NB4 (cell line): ENCODE measurements at places on chromosomes 16 and 17.
A peak's percentile ranks its signal among the peaks of the same experiment; 100 is the strongest.

DNA sequence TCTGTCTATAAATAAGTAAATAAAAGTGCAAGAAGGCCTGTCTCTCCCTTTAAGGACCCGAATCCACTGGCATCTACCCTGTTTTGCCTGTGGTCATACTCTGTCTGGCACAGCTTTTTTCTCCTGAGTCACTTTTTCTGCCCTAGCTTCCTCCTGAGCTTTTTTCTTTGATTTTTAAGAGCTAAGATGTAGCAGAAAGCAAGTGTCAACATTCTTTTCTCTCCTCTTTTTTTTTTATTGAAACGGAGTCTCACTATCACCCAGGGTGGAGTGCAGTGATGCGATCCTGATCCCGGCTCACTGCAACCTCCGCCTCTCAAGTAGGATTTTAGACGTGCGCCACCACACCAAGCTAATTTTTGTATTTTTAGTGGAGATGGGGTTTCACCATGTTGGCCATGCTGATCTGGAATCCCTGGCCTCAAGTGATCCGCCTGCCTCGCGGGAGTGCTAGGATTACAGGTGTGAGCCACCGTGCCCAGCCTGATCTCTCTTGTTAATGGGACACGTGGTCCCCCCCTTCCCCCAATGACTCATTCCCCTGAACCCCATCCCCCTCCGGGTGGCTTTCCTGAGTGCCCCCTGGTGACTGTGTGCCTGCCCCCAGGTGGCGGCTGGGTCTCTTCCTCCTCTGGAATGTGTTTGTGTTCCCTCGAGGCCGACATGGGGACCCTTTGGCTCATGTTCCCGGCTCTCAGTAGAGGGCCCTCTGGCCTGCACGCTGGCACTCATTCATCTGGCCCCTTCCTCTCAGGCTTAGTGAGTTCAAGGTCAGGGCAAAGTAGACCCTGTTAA is 14.2 kb downstream of the C16orf90 start:
- no peak for DNase-seq

DNA sequence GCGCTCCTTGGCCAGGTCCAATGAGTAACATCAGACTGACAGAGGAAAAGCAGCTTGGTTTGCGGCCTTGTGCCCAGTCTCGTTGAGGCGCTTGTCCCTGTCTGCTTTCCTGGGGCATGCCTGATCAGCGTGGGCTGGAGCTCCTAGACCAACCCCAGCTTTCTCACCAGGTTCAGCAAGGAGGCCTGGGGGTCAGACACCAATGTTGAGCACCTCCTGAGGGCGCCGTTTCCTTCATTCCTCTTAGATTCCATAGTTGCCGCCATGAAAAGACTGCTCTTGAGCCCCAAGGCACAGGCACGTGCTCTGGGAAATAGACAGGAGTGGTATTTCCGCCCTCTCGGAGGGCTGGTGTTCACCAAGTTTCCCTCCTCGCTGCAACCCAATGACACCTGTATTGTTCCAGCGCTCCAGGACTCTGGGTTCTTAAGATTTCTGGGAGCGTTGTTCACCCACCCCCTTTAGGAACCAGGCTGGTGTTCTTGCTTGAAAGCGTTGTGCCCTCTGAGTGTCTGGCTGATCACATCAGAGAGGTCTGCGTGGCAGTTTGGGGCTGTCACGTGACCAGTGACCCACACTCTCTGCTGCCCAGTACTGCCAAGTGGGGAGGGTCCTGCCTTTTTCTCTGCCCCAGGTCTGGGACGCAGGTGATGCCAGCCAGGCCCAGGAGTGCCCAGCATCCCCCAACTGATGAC is 18.0 kb downstream of the KCTD2 start:
- DNase-seq, result no peak

- DNase-seq, result peak; percentile 29
These were observed 113.9 kb downstream of the AMFR start for GRCh38 chr16:56311208-56312027.

- DNase-seq, result peak; percentile 85
These were observed 7.5 kb downstream of the EIF1 start for GRCh38 chr17:41695954-41696757.

DNA sequence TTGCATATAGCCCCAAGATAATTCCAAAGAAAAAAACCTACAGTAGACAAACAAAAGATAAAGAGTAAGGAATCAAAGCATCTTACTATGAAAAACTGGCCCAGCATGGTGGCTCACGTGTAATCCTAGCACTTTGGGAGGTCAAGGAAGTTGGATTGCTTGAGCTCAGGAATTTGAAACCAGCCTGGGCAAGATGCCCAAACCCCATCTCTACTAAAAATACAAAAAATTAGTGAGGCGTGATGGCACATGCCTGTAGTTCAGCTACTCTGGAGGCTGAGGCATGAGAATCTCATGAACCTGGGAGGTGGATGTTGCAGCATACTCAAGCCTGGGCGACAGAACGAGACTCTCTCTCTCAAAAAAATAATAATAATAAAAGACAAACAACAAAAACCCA is 764.7 kb upstream of the KIF2B start:
- DNase-seq, result no peak

DNA sequence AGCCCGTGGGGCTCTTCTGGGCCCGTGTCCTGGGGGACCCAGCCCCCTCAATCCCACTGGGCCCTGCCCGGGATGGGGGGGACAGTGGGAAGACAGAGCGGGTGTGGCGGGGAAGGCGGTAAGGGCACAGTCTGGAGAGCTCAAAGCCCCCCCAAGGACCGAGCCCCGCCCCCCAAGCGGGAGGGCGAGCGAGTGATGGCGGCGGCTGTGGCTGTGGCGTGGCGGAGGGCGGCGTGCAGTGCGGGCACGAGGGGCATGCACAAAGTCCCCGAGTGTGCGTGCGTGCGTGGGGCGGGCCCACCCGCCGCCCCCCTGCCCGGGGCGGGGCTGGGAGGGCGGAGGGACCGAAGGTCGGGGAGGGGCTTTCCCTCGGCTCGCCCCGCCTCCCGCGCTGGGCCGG is 3.6 kb upstream of the WDR24 start:
- no peak for DNase-seq

DNA sequence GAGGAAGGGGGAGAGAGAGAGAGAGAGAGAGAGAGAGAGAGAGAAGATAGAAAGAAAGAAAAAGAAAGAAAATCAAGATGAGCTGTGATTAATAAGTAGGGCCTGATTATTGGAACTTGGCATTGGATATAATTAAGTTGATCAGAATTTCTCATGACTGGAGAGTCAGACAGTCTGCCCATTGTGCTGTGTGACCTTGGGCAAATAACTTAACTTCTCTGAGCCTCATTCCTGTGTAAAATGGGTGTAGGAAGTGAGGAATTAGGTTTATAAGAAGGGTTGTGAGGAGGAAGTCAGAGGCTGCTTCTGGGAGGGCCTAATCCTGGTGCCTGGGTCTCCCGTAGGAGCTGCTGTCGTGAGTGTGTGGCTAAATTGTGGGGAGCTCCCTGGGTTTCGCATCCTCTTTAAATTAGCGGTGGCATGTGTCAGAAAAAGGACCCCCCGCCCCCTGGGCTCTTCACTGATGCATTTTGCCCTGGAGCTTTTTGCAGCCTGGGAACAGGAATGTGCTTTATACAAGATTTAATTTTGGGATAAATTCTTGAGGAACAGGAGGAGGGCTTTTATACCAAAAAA is 76.0 kb downstream of the CMIP start:
- peak; percentile 74 for DNase-seq

DNA sequence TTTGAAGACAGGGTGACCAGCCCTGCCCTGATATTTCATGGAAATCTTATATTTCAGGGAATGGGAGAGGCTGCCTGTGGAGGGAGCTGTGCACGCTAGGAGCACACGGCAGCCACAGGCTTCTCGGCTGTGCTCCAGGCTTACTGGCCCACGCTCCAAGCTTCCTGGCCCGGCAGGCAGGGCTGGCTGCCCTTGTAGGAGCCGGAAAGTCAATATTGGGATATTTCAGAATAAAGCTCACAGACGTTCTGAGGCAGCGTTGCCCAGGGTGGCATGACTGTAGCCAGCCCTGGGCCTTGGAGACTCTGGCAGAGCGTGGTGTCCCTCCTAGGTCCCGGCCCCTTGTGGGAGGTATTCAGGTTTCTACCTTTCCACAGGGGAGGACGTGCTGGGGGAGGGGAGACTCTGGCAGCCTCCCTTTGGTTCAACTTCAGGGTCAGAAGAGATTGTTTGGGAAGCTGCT is 95.6 kb downstream of the NPIPB11 start:
- DNase-seq, result no peak

GRCh38 chr16:26316683-26317464 is 625.1 kb downstream of the HS3ST4 start:
- peak; percentile 5 for DNase-seq

- DNase-seq, result no peak
These were observed 790 bp downstream of the BCKDK start for GRCh38 chr16:31108794-31109558.

DNA sequence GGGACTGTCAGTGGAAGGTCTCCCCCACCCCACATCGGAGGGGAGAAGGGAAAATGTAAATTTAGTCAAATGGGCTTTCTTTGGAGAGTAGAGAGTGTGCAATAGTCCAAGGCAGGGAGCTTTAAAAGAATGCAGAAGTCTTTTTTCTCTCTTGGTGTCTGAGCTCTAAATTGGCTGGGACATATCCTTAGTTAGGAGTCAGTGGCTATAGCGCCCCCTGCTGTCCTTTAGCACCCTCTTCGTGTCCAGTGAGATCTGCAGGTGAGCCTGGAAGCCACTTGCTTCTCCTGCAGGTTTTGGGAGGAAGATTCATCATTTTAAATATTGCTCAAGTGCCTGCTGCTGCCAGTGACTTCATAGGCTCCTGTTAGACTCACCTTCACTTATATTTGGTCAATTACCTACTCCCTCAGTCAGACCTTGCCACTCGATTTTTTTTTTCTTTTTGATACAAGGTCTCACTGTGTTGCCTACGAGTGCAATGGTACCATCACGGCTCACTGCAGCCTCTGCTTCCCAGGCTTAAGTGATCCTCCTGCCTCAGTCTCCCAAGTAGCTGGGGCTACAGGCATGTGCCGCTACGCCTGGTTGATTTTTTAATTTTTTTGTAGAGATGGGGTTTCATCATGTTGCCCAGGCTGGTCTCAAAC is 174.8 kb downstream of the PRKCB start:
- peak; percentile 89 for DNase-seq

DNA sequence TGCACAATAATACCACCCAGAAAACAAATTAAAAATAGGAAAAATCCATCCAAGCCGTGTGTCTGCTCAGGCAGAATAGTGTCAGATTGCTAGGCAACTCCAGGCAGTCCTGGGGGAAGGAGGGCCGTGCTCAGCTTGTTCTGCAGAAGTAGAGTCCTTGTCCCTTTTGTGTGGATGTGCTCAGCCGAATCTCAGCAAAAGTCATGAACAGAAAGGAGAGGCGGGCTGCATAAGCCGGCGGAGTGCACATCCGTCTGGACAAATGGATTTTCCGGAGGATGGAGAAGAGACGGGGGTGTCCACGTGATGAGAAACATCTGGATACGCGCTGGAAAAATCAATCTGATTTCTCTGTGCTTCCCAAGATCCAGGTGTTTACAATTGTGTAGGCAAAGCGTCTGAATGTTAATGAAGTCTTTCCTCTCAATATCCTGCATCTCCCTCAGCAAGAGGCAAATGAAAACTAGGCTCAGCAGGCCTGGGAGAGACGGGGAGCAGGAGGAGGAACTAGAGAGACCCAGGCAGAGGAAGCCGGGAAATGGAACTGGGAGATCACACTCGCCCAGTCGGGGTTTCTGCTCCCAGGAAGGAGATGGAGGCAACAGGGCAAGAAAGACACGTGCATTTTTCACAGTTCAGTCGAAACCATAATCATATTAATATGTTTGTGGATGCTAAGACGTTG is 7.7 kb upstream of the RBFOX3 start:
- DNase-seq, result no peak

GRCh38 chr16:11215935-11216556 is 40.0 kb downstream of the SOCS1 start:
- no peak for DNase-seq

- no peak for DNase-seq
These were observed 22.3 kb upstream of the CDC6 start for GRCh38 chr17:40265337-40265736.

DNA sequence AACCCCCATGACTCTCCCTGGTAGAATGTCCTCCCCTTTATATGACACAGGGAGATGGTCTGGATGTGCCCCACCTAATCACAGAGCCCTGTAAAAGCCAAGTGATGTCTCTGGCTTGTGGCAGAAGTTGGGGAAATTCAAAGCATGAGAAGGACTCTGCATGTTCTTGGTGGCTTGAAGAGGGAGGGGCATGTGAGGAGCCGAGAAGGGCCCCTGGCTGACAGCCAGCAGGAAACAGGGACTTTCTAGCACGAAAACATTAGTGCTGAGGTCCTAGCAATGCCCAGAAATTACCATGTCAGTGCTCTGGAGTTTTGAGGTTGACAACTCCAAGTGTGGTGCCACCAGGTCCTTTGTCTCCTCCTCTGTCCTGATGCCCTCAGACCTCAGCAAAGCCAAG is 75.9 kb downstream of the USP22 start:
- no peak for DNase-seq

- no peak for DNase-seq
These were observed 2.7 kb downstream of the MAPT start for GRCh38 chr17:45896803-45897693.

DNA sequence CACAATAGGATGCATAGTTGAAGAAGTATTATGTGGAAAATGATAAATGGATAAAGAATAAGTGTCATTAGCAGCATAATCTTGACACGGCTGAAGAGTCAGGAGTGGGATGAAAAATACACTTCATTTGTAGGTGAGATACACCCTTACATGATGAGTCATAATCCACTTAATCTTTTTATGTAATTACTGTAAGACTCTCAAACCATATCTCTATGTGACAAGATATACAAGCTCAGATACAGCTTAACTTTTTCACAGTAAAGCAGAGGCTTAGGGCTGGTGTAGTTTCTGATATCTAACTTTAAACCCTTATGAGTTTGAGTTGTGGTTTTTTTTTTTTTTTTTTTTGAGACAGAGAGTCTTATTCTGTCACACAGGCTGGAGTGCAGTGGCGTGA is 101.2 kb downstream of the FTO start:
- no peak for DNase-seq

DNA sequence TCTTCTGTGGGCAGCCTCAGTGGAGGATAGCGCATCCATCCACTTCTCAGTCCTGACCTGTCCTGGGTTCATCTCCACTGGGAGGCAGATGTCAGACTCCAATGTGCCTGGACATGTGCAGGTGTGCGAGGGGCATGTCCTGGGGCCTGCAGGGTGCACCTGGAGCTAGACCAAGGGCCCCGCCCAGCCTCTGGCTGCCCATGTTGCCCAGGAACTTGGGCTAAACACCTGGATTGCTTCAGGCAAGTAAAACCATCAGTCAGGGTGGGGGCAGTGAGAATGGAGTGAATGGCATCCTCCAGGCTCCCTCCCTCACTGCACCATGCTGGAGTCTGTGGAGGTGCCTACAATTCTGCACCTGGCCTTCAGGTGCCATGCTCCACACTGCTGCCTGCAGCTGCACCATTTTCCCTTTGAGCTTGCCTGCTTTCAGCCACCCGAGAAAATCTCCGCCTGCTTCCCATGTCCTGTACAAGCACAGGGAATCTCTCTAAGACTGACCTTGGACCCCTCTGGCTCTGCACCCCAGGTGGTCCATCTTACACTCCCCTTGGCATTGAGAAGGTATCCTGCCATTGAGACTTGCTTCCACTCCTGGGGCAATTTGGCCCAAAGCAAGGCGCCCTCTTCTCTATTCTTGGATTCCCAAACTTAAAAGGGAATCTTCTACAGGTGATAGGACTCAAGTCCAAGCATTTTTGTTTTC is 2.1 kb upstream of the MFSD6L start:
- no peak for DNase-seq

- DNase-seq, result no peak
These were observed 5.8 kb upstream of the SETD6 start for GRCh38 chr16:58509256-58510096.
